ENCODE measurements at places on chromosomes 2 and 18.

GRCh38 chr2:201070948-201071478, 458 bp downstream of the HYCC2 start:
- DNase-seq: peak; percentile 20

- peak; percentile 83 for DNase-seq
Measured at GRCh38 chr18:48575658-48576456, 37.0 kb downstream of the CTIF start.

GRCh38 chr2:41540272-41540998, 507.4 kb upstream of the PKDCC start:
- DNase-seq: no peak

- peak; percentile 10 for DNase-seq
Measured at GRCh38 chr18:63470751-63471150, 6.0 kb upstream of the SERPINB5 start.

- DNase-seq: no peak
Measured at GRCh38 chr2:234812851-234813250, 139.0 kb upstream of the SH3BP4 start.

GRCh38 chr2:42721898-42722297, 42.0 kb downstream of the OXER1 start:
- no peak for DNase-seq

DNA sequence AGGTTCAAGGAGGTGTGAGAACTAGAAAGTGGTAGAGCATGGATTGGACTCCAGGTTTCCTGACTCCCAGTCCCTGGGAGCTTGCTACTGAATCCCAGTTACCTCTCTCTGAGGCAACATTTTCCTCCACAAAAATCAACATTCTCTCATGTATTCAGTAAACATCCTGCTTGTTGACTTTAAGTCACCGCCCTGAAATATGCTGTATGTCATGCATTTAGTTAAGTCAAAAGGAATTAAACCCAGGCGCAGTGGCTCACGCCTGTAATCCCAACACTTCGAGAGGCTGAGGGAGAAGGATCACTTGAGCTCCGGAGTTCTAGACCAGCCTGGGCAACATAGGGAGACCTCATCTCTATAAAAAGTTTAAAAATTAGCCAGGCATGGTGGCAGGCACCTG, 3.8 kb downstream of the MATN3 start:
- no peak for DNase-seq

Measured in putamen (tissue), 1 donor.